ENCODE measurements at places on chromosomes 13 and 19.

GRCh38 chr19:13718733-13719132, 45.6 kb upstream of the MRI1 start:
- DNase-seq = no peak

DNA sequence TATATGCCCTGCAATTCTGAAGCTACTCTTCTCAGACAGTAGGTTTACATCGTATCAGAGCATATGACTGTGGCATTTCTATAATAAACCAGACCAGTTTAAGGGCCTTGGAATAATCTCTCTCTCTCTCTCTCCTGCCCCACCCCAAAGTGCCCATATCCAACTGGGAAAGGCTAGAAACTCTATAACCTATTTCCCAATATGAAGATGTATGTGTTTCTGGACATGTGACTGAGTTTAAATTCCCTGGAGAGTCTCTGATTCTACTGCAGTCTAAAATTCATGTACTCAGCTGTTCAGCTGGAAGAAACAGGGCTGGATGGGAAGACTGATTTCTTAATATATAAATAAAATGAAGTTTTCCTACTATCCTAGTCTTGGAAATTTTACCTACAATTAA, 91.9 kb upstream of the MBNL2 start:
- no peak for DNase-seq

DNA sequence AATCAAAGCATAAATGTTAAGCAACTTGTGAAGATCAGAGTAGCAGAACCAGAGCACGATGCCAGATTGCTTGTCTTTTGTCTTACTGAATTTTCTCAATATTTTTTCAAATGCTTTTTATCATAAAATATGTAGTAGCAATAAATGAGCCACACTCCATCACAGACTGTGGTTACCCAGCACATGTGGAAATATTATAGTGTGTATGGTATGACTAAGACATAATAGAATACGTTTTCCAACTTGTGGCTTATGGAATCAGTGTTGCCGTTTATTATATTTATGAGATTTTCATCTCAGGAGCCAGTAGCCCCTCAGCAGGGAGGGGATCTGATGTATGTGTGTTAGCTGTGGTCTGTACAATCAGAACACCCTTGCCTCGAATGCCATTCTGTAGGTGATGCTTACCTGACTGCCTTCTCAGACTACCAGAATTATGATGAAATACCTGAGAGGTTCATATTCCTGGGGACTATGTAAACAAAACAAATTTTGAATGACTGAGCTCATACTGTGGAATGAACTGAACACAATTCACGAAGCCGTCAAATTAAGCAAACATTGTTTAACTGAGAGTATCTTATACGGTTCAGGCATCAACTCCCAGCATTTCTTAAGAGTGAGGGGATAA, 1.9 kb downstream of the SCEL start:
- DNase-seq = no peak

- no peak for DNase-seq
Measured at GRCh38 chr13:28320209-28320608, 174.7 kb downstream of the FLT1 start.

- DNase-seq = no peak
Measured at GRCh38 chr13:26989957-26990713, 181.5 kb downstream of the USP12 start.

DNA sequence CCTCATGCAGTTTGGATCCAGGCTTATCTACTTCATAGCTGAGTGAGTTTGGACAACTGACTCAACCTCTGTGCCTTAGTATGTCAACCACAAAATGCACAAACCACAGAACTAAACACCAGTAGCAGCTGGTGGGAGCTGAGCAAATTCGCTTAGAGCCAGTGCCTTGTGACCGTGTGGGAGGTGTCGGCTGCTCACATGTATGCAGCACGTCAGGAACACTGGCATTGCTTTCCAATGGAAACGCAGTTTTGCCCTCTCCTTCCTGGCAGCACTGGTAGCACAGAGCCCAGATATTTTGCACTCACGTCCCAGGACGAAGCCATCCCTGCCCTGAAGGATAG, 8.3 kb upstream of the NTN5 start:
- DNase-seq = no peak

GRCh38 chr19:18558604-18559003, 934 bp downstream of the KXD1 start:
- DNase-seq = no peak

- DNase-seq = no peak
Measured at GRCh38 chr13:94959626-94960025, 247.3 kb upstream of the SOX21 start.

Measured in cerebellar nuclear complex (tissue), 1 donor.